Chondrocyte (in vitro differentiated cells): ENCODE measurements at places on chromosomes 6 and 20. TPM values are rescaled to one million over a fixed set of nuclear protein-coding genes. Genes with fewer than 3 reads are reported as not detected.

GRCh38 chr6:32154514-32155161, 697 bp downstream of the PPT2 start:
- H3K36me3 ChIP-seq = peaks cover 16% of the 10 kb centered on the region
- peak overlapping the region; percentile 99 for H3K4me3 ChIP-seq
- peak overlapping the region; percentile 99 for H3K27ac ChIP-seq
- peaks cover 33% of the 10 kb centered on the region for H3K4me1 ChIP-seq

- H3K27ac ChIP-seq = no peak overlapping the region
- no peaks in the 10 kb centered on the region for H3K27me3 ChIP-seq
- DNase-seq = no peak
These were observed 82.0 kb downstream of the HS3ST5 start for GRCh38 chr6:114260810-114261209.

GRCh38 chr6:4961322-4962168, 42.3 kb downstream of the RPP40 start:
- no peak overlapping the region for H3K27ac ChIP-seq
- peaks cover 3% of the 10 kb centered on the region for H3K36me3 ChIP-seq
- no peak for DNase-seq

The RIPPLY2 gene
- total RNA-seq = not detected in 3 replicates
